NCI-H2081 treated with DMSO at 0.1 percent for 48 hours (cell line): ENCODE measurements at places on chromosomes 2 and 18.

DNA sequence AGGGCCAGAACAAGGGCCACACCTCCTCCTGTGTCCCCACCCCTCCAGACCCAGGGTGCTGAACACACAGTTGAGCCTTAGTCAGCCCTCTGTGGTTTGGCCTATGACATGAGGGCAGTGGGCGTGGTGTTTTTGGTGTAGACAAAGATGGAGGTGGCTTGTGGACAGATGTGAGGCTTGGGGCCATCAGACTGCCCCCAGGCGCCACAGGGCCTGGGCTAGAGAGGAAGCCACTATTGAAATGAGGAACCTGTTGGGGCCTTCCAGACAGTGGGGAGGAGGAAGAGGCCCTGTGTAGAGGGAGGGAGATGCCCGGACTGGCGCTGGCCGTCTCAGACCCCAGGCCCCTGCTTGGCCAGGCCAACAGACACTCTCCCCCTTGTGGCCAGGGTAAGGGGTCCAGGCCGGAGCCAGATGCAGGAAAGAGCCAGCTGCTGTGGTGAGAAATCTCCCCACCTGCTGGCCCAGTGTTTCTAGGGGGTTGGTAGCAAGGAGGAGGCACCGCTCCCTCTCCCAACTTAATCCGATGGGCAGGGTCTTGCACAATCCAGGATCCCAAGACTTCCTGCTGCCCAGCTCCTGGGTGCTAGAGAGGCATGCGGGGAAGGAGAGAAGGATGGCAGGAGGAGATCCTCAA is 53.8 kb downstream of the SMAD7 start:
- no peak for DNase-seq

DNA sequence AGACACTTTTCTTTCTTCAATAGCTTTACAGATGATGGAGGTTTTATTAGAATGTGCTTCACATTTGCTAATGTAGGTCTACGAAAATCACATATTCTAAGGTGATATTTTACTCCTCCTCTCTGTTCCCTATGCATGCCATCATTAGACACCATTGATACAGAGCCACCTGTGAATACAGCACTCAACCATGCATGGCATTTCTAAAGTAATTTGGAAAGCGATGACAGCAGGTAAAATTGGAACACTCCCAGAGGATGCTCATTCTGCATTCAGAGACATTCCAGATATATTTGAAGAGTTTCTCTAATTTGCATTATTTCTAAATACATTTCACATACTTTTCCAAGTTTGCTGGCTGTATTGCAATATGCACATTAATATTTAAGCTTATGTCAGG is 65.3 kb upstream of the RIT2 start:
- DNase-seq: no peak

DNA sequence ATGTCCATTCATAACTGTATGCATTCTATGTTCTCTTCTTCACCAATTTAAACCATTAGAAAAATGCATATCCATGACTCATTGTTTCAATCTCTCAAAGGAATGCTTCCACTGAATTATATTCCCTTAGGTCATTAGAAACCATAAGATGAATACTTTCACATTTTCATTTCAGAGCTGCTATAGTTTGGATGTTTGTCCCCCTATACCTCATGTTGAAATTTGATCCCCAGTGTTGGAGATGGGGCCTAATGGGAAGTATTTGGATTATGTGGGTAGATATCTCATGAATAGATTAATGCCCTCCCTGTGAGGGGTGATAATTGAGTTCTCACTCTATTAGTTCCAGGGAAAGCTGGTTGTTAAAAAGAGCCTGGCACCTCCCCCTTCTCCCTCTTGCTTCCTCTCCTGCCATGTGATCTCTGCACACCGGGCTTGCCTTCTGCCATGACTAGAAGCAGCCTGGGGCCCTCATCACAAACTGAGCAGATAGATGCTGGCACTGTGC is 35.7 kb downstream of the THUMPD2 start:
- DNase-seq: no peak

GRCh38 chr2:56040834-56041233 is 117.3 kb upstream of the EFEMP1 start:
- no peak for DNase-seq

DNA sequence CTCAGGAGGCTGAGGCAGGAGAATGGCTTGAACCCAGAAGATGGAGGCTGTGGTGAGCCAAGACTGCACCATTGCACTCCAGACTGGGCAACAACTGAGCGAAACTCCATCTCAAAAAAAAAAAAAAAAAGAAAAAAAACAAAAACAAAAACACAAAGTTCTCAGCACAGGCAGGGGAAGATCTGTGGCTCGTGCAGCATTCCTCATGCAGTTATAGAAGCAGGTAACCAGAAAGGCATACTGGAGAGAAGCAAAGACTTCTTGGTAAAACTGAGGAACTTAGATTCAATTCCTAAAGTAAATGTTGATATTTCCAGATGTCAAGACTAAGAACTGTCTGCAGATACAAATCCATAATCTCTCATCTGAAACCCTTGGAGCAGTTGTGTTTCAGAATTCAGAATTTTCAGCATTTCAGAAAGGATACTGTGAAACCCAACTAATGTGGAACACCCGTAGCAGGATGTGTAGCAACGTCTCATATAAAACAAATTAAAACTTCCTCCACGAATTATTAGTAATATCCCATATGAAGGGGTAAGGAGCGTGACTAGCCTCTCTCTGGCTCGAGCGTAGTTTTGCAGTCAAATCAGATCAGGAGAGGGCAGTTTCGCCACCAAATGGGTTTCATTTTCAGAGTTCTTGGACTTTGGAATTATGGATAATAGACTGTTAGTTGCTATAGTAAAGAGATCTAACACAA is 13.2 kb upstream of the SLC25A52 start:
- DNase-seq: no peak

DNA sequence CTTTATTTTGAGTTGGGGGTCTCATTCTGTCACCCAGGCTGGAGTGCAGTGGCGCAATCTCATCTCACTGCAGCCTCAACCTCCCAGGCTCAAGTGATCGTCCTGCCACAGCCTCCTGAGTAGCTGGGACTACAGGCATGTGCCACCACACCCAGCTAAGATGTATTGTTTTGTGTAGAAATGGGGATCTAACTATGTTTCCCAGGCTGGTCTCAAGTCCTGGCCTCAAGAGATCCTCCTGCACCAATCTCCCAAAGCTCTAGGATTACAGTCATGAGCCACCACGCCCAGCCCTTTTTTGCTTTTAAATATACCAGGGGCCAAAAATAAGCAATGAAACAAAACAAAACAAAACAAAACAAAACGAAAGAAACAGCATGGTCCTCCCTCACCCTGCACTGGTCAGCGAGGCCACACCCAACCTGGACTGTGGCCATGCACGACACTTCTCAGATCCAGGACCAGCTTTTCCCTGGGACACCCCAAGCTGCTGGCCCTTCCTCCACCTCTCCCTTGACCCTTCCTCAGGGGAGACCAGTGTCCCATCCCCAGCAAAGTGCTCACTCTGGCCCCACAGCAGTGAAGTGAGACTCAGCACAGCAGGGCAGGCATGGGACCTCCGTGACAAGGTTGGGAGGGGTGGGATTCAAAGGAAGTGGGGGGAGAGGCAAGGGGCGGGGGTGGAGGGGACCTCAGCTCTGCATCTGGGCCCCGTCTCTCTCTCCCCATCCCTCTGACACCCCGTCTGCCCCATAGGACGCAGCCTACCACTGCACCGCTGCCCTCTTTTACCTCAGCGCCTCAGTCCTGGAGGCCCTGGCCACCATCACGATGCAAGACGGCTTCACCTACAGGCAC is 23.5 kb downstream of the MAL start:
- no peak for DNase-seq

- no peak for DNase-seq
Measured at GRCh38 chr2:49122107-49122506, 32.2 kb downstream of the FSHR start.

DNA sequence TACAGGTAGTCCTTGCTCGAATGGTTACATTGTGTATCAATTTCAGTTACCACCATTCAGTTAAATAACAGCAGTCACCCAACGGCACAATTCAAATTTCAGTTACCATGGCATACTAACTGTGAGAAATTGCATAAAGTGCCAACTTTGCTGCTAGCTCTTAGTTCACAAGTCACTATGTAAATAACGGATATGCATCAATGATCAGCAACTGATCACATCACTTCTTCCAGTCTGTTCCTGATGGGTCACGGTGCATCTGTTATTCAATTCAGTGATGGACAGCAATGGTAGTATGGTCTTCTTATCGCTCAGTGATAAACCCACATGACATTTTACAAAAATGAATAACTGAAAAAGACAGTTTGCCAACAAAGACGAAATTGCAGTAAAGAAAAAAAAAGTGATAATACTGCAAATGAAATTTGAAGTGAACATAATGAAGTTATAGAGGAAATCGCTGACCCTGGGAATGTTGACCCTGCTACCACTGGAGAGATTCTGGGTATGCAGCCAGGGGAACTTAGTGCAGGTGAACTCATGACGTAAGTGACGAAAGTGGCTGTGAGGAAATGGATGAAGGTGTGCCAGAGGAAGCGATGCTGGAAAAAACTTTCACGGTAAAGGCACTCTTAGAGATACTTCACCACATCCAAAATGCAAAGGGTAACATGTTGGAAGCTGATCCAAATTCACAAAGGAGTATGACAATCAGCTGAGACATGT is 25.9 kb upstream of the RAPGEF4 start:
- no peak for DNase-seq

- no peak for DNase-seq
Measured at GRCh38 chr2:43448822-43449110, 147.1 kb downstream of the THADA start.

- DNase-seq: no peak
Measured at GRCh38 chr2:182621810-182622209, 94.2 kb upstream of the DNAJC10 start.

DNA sequence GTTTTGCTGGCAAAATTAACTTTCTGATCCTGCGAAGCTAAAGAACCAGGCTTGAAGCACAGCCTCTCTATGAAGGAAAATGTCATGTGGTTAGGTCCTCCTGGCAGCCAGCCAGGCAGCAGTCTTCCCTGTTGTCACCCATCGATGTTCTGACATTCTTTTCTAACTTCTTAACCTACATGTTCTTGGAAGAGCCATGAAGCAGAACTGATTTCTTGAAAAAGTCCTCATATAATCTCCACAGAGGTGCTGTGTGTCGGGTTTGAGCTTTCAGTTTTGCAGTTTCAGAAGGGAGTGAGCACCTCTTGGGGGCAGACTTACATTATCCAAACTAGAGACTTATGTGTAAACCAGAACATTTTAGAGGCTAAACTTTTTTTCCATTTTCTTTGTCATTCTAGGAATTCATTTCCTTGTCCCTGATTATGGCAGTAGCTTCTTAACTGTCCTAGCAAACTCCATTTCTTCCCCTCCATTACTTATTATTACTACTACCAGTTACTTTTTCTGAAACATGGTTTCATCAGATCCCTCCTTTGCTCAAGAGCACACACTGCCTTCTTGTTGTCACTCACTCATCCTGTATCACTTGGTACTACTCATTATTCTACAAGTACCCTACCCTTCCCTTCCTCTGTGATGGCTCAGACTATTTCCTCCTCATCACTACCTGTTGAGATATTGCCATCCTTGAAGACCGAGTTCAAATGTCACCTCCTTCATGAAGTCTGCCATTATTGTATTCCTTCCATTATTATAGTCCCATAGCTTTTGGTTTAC is 31.1 kb downstream of the DOK1 start:
- DNase-seq: no peak

GRCh38 chr2:36819095-36819711 is 122.7 kb downstream of the VIT start:
- no peak for DNase-seq

DNA sequence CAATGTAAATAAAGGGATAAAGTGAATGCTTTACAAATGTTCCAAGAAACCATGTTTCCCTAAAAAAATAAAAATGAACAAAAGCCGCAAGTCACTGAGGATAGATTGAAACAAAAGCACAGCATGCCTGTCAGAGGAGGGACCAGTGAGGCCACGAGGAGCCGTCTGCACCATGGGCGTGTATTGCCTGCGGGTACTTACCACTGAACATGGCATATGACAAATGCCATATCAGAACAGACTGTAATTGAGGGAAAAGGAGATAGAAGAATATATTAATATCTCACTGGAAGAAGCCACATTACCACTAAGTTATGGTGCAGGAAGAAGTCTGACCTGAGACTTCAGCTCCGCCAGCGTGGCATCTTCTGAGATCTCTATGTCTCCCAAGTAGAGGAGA is 75.8 kb downstream of the USP40 start:
- DNase-seq: no peak
